ENCODE measurements at places on chromosomes 3 and 15.
A peak's percentile ranks its signal among the peaks of the same experiment; 100 is the strongest.

- no peak for DNase-seq
Observed at GRCh38 chr3:81947359-81947758, 185.9 kb upstream of the GBE1 start.

- DNase-seq, result no peak
Observed at GRCh38 chr3:46549989-46550388, 16.1 kb downstream of the LRRC2 start.

DNA sequence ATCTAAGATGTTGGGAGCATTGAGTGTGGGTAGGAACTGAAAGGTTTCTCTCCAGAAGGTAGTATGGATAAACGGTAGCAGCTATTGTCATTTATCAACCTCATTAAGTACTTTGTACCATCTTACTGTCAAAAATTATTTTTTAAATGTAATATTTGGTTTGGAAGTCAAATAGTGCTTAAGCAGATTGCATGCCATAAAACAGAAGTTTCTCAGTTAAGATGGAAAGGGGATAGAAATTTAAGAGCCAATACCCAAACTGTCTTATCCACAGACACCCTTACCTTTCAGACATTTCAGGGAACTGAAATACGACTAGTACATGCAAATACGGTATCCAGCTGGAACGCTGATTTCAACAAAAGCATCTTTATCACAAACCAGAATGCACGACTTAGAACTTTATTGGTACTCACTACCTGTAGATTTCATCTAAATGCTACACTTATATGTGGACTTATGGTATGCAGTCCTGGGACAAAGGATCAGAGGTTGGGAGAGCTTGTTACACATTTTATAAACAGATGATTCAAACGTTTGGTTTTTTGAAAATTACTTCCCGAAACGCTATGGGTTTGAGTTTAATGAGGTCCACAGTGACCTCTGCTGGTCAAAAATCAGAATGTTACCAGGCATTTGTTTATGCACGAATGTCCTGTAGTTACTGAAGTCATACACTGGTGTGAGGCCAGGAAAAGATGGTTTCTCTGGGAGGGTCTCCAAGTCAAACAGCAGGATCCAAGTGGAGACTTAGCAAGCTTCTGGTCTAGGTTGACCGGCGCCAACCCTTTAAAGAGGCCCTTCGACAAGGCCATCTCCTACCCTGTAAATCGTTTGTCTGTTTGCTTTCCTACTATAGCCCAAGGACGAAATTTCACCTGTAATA is 45.7 kb upstream of the DUT start:
- no peak for DNase-seq

GRCh38 chr3:105774444-105775180 is 94.2 kb downstream of the CBLB start:
- no peak for DNase-seq

DNA sequence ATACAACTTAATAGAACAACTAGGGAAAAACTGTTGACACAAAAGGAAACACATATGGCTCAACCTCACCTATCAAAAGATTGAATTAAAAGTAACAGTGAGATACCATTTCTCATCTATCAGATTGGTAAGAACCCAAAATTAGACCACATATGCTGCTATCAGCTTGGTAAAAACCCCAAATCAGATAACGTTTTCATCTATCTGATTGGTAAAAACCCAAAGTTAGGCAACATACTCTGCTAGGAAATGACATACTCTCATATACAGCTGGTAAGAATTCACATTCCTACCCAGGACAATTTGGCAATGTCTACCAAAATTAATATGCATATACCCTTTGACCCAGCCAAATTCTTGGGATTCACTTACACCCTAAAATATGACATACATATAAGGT is 26.3 kb downstream of the NRG4 start:
- no peak for DNase-seq

- DNase-seq, result no peak
Observed at GRCh38 chr3:72299321-72299802, 514.4 kb upstream of the PROK2 start.

DNA sequence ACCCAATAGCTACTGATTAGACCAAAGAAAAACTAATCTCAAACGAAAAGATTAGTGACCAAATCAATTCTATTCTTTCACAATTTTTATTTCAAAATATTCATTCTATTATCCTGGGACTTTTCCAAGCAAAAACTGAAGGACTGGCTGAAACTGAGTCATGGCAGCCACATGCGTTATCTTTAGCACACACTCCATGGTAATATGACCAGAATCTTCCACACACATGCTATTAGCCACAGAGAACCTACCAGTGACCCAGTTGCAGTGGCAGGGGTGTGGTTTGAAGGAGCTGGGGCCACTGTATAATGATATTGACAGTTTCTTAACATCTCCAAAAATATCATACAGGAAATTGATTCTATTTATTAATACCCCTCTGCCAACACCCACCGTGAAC is 154.8 kb upstream of the ABI3BP start:
- no peak for DNase-seq

DNA sequence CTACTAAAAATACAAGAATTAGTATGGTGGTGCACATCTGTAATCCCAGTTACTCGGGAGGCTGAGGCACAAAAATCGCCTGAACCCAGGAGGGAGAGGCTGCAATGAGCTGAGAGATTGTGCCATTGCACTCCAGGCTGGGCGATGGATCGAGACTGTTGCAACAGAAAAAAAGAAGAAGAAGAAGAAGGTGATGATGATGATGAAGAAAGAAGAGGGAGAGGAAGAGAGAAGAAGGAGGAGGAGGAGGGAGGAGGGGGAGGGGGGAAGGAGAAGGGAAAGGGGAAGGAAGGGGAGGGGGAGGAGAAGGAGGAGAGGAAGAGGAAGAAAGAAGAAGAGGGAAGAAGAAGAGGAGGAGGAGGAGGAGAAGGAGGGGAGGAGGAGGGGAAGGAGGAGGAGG is 33.2 kb upstream of the ZNF710 start:
- no peak for DNase-seq

GRCh38 chr15:39358441-39359041 is 222.3 kb upstream of the THBS1 start:
- DNase-seq, result no peak

GRCh38 chr15:49199666-49200065 is 29.6 kb downstream of the GALK2 start:
- no peak for DNase-seq

DNA sequence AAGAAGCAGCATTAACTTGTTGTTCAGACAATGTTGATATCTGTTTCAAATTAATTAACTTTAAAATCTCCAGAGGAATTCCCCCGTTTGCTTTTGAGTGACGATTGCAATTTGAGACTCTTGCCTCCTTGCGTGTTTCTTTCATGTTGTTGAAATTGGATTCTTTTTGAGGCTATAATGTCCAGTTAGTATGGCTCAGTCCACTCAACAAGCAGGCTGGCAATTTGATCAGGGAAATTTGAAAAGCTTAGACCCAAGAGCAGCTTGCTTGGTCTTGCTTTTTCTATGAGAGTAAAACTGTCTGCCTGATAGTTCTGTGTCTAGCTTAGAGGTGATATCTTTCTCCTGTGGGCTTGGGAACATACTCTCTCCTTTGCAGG is 2.0 kb downstream of the ARID3B start:
- no peak for DNase-seq

DNA sequence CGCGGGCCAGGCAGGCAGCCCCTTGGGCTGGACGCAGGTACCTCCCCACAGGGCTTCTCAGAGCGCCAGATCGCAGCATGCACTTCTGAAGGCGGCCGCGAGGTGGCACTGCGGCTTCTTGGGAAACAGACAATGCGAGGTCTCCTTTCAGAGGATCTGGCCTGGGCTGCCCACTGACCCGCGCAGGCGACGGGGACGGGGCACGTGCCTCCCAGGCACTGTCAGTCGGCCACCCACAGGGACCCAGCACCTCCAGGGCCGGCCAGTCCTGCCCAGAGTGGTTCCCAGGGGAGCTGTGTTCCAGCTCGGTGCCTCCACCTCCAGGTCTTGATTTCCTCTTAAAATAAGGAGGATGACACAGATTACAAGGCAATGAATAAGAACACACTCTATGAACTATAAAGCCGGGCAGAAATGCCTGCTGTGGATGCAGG is 24.4 kb upstream of the TXNRD3 start:
- DNase-seq, result peak; percentile 75
